Nephron progenitor cell (in vitro differentiated cells): ENCODE measurements at places on chromosomes 5 and 9.

- no peak for DNase-seq
Measured at GRCh38 chr5:151427258-151427657, 20.1 kb upstream of the SLC36A1 start.

- DNase-seq, result no peak
Measured at GRCh38 chr5:57513785-57514184, 31.2 kb upstream of the ACTBL2 start.

GRCh38 chr5:54861212-54861894 lies 124.0 kb downstream of the ESM1 start:
- no peak for DNase-seq

DNA sequence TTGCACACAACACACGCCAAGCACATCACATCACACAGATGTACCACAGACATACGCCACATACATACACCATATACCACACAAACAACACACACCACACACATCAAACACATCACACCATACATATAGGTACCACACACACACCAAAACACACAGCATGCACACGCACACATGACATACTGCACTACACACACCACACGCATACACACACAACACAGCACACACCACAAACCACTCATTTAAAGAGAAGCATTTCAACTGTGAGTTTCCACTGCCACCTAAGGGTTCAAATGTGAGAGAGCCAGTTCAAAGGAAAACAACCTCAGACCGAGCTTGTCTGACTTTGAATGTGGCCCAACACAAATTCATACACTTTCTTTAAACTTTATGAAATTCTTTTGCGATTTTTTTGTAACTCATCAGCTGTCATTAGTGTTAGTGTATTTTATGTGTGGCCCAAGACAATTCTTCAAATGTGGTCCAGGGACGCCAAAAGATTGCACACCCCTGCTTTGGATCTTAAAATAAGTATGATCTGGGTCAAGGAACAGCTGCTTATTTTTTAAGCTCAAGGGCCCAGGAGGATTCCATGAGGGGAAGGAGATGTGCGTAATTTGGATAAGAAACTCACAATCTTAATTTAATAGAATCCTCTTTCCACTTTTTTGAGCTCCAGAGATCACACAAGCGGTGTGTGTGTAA lies 494.6 kb downstream of the GADD45G start:
- no peak for DNase-seq

- peak; percentile 37 for DNase-seq
Measured at GRCh38 chr5:95817430-95817829, 5.1 kb downstream of the GLRX start.

DNA sequence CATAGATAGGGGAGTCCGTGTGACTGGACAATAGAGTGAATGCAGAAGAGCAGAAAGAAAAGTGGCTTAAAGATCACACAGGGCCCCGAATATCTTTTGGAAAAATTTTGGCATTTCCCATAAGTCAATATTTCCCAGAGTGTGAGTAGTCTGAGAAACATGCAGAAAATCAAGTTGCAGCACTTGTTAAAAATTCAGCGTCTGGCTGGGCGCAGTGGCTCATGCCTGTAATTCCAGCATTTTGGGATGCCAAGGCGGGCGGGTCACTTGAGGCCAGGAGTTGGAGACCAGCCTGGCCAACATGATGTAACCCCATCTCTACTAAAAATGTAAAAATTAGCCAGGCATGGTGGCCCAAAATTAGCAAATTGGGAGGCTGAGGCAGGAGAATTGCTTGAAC lies 227.0 kb downstream of the DRD1 start:
- DNase-seq, result no peak

- no peak for DNase-seq
Measured at GRCh38 chr5:91122651-91123050, 260.5 kb downstream of the ARRDC3 start.
